ENCODE measurements at places on chromosomes 12 and 14.

DNA sequence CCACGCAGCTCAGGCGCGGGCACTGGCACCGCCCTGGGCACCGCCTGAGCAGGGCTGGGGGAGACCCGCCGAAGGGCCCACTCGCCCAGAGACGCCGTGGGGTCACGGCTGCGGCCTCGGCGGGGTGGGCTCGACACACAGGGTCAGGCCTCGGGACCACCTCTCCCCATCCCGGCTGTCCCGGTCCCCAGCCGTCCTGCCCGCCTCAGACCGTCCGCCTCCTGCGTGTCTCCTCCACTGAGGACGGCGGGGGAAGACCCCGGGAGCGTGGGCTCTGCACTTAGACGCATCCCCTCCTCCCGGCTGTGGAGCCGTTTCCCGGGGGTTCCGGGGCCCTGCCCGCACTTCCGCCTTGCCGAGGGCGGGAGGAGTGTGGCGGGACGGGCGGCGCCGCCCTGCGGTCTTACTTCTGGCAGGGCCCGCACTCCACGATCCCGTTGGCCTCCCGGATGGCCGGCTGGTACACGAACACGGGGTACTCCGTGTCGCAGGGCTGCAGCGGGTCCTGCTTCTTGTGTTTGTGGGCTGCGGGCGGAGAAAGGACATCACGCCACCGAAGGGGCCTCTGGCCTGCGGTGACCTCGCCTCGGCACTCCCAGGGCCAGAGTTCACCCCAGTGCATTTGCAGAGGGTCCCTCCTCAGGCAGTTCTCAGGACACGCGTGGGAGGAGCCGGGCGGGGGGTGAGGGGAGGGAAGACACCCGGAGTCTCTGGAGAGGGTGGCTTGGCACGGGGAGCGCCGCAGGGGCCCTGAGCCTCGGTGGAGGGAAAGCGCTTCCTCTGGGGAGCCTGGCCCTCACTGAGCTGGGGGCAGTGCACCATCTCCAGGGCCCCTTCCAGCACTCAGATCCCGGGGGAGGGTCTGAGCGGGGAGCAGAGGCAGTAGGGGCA lies 23.1 kb upstream of the LRTM2 start:
- peak; percentile 56 for DNase-seq

DNA sequence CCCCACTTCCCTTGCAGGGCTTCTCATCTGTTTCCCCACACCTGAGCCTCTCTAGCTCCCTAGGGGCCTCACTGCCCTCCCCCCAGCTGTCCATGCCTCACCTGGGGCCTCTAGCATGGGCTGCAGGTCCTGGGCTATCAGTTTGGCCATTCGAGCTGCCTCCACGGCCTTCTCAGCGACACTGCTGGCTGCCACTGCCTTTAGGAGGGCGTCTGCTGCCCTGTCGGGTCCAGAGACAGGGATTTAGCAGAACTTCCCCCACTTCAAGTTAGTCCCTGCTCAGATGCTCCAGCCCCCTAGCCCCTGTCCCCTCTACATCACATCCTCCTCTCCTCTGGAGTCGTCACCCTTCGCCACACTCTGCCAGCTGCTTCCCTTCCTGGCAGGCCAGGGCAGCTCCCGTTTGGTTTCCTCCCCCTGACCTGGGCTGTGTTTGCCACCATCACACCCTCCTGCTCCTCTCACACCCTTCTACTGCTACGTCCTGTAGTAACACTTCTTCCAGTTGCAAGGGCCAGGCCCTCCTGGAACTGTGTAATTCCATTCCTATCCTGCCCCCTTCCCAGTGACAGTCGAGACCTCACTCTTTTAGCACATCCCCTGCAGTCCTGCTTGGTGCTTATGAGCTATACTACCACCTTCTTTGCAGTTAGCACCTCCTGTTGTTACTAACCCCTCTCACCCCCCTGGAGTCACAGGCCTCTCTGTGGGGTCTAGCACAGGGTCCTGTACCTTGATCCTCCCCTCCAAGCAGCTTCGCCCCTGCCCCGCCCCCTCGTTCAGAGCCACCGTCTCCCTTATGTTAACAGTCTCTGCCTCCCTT lies 4.3 kb upstream of the AP1G2 start:
- DNase-seq = no peak

DNA sequence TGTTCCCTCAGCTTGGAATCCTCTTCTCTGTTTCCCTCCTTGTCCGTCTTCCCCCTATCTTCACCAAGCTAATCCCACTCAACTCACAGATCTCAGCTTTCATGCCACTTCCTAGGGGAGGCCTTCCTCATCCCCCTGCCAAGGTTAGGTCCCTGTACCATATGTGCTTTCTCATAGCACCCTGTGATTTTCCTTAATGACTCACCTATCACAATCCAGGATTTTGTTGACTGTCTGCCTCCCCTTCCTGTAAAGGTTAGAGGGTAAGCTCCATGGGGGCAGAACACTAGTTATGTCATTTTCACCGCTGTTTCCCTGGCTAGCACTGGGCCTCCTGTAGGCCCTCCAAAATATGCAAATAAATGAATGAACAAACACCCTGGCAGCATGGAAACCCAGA lies 57.6 kb downstream of the CRADD start:
- DNase-seq = no peak

GRCh38 chr12:90987101-90987500 lies 17.7 kb downstream of the EPYC start:
- DNase-seq = no peak

DNA sequence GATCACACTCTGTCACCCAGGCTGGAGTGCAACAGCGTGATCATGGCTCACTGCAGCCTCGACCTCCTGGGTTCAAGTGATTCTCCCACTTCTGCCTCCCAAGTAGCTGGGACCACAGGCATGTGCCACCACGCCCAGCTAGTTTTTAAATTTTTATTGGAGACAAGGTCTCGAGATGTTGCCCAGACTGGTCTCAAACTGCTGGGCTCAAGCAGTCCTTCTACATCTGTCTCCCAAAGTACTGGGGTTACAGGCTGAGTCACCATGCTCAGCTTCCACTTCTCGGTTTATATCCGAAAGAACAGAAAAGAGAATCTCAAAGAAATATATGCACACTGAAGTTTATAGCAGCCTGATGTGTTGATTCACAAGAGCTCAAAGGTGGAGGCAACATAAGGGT lies 107.5 kb downstream of the SCARB1 start:
- no peak for DNase-seq

Measured in stimulated activated CD4-positive, alpha-beta T cell treated with anti-CD3 and anti-CD28 coated beads, Interleukin-4, amount 100 ng/mL, for 48 hours (primary cell).